ENCODE measurements at places on chromosomes 12 and 14. TPM values are rescaled to one million over a fixed set of nuclear protein-coding genes. Genes with fewer than 3 reads are reported as not detected.

ADCY4 gene
- 0.62 TPM for polyA plus RNA-seq

ASCL1 gene
- polyA plus RNA-seq, result not detected

CMA1 gene
- polyA plus RNA-seq, result not detected

KRT6C gene
- polyA plus RNA-seq, result not detected

FOXN4 gene
- not detected for polyA plus RNA-seq

KRT82 gene
- polyA plus RNA-seq, result not detected

FOXG1 gene
- polyA plus RNA-seq, result not detected

MUCL1 gene
- not detected for polyA plus RNA-seq

SPIC gene
- not detected for polyA plus RNA-seq

RAN gene
- 750 TPM for polyA plus RNA-seq

KRT78 gene
- polyA plus RNA-seq, result not detected

DNA sequence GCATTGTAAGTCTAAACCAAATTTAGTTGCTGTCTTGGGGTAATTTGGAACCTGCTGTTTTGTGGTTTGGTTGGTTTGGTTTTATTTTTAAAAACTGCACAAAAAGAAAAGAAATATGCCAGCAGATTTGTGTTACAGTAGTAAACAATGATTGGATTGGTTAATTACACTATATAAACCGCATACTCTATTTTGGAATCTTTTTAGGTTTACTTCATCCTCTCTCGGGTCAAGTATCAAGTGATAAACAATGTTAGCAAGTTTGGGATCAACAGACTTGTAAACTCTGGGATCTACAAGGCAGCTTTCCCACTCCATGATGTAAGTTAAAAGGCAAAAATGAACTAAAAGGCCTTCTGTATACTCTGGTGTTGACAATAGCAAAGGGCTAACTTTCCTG is 132.4 kb downstream of the ANO6 start:
- DNase-seq, result no peak

DNA sequence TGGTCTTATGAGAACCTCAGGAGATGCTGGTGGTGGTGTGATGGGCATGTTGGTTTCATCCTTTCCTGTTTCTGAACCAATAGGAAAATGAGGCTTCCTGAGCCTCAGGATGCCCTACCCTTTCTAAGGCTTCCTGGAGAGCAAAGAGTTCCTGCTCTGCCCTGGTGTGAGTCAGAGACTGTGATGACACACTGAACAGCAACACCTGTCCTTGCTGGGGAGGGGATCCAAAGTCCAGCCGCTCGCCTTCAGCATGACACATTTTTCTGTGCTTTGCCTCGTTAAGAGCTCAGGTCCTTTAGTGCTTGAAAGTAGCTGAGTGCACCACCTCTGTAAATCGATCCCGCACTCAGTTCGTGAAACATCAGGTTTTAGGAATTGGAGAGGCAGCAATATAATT is 116.0 kb downstream of the CACNA1C start:
- no peak for DNase-seq

DNA sequence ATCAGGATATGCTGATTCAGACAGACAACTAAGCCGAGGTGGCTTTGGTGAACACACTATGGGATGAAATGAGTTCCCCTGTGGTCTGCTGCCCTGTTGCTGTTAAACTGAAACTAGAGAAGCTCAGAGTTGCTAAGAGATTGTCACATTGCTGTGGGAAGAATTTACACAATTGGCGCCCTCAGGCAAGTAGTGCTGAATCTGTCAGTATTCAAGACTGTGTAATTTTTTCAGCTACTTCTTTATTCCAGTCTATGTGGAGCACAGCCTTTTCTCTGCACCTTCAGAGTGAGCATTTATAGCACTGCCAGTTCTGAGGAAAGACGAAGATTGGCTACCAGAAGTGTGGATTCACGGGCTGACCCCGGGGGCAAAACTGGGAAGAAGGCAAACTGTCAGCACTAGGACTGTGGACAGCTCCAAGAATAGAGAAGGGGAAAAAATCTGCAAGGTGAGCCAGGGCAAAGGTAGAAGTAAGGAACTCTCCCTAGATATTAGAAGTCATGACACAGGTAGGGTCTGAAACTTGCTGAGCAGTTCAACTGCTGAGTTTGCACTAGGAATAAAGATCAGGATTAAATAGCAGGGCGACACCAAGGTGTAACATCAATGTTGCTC is 218.8 kb upstream of the TMPO start:
- no peak for DNase-seq

- no peak for DNase-seq
Measured at GRCh38 chr14:63431466-63431865, 111.7 kb downstream of the PPP2R5E start.

DNA sequence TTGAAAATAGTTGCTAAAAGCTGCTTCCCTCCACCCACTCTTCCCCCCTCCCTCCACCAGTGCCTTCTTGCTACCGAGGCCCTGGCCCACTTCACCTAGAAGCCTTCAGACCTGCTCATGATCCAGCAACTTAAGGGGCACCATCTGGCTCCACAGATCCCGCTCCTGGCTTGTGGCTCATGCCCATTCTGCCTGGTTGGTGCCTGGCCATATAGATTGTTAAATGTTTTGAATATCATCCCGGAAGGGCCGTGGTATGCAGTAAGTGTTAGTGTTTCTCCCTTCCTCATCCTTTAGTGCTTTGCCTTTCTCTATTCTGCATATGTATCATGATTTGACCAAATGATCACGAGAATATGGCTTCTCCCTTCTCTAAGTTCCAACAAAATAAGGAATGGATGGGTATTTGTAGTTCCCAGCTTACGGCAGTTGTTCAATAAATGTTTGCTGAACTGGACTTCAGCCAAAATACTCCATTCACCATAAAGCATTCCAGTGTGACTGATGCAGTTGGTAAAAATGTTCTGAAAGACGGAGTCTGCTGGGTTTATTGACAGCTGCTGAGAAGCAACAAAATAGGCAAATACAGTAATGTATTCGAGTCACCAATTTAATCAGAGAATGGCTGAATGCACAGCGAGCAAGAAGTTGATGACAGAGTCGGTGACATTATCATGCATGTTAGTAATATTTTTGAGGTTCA is 30.7 kb downstream of the GRIP1 start:
- no peak for DNase-seq

DNA sequence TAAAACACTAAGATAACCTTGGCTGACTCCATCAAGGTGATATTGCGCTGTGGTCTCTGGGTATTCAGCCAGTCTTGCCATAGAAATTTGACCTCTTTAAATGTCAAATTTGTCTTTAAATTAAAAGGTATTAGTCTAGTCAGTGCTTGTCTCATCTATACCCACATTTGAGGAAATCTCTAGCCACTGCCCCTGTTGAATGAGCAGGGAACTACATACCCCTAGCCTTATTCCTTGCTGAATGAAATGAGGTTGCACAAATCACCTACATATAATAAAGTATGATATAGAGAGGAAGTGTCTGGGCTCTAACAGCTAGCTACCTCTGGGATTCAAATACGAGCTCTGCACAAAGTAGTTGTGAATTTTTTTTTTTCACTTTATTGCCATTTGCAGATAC is 256.8 kb downstream of the C12orf50 start:
- DNase-seq, result no peak

- DNase-seq, result no peak
Measured at GRCh38 chr12:85759091-85759490, 77.1 kb downstream of the RASSF9 start.

GRCh38 chr14:53955671-53956426 is 776 bp downstream of the BMP4 start:
- DNase-seq, result no peak

- no peak for DNase-seq
Measured at GRCh38 chr12:48390026-48390425, 39.3 kb upstream of the ZNF641 start.

DNA sequence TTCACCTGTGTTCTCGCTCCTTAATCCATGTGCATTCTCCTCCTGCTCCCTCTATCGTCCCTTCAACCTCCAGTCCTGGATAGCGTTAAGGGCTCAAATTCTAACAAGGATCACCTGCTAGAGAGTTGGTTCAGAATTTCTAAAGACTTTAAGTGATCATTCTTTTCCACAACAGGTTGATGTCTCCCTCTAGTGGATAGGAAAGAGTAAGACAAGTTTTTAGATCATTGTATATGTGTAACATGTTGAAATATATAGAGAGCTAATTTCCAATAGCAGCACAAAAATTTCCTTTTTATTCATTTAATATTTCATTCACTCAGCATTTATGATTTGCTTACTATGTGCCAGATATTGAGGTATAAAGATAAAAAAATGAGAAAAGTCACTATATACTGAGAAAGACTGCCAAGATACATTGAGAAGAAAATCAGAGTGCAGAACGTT is 9.3 kb upstream of the ESR2 start:
- peak; percentile 53 for DNase-seq

GRCh38 chr12:68264857-68265256 is 11.5 kb upstream of the IL22 start:
- DNase-seq, result no peak

DNA sequence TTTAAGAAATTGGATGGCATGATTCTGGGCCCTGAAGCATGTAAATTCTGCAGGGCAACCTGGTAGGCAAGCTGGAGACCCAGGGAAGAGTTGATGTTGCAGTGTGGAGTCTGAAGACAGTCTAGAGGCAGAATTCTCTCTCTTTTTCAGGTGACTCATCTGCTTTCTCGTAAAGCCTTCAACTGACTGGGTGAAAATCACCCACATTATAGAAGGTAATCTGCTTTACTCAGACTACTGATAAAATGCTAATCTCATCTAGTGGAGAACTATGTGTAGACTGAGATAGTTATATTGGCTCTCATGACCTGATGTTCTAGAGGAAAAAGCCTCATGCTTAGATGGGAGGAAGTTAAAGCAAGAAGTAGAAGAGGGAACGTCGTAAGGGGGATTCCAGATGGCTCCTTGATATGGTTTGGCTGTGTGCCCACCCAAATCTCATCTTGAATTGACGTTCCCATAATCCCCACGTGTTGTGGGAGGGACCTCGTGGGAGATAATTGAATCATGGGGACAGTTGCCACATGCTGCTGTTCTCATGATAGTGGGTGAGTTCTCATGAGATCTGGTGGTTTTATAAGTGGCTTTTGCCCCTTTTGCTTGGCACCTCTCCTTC is 723.8 kb downstream of the BCL11B start:
- no peak for DNase-seq

DNA sequence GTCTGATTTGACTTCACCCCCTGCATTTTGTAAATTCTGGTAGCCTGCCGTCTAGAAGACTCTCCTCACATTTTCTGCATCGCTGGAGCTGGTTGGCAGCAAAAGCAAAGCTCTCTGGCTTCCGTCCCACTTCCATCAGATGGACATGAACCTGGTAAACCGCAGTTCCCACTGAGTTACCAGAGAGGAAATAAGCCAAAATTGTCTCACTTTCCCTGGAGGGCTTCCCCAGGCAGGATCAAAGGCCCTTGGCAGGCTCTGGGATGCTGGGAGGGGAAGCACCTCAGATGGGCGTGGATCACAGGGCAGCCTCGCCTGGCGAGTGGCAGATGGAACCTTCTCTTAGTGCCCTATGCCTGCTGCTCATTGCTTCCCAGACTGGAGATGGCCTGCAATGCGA is 243.5 kb downstream of the TMEM132C start:
- no peak for DNase-seq
